HuH-7.5 (cell line): ENCODE measurements at places on chromosomes 13 and 19.

DNA sequence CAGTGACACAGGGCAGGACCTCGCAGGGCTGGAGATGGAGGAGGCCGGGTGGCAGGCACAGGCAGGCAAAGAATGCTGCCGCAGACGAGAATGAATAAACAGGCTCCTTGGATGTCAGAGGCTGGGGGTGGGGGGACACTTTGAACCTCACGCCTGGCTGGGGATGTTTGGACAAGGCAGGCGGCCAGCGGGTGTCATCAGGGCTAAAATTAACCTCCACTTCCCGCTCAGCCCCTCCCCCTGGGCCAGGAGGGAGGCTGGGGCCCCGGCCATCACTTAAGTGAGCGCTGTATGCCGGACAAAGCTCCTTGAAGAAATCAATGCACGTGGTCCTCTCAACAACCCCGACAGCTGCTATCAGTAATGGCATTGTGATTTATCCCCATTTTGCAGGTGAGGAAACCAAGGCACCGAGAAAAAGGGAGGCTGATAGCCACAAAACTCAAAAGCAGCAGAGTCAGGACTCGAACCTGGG is 10.3 kb upstream of the FUT5 start:
- DNase-seq: peak; percentile 83

- DNase-seq: no peak
These were observed 61.9 kb downstream of the DOCK9 start for GRCh38 chr13:98915981-98916380.

DNA sequence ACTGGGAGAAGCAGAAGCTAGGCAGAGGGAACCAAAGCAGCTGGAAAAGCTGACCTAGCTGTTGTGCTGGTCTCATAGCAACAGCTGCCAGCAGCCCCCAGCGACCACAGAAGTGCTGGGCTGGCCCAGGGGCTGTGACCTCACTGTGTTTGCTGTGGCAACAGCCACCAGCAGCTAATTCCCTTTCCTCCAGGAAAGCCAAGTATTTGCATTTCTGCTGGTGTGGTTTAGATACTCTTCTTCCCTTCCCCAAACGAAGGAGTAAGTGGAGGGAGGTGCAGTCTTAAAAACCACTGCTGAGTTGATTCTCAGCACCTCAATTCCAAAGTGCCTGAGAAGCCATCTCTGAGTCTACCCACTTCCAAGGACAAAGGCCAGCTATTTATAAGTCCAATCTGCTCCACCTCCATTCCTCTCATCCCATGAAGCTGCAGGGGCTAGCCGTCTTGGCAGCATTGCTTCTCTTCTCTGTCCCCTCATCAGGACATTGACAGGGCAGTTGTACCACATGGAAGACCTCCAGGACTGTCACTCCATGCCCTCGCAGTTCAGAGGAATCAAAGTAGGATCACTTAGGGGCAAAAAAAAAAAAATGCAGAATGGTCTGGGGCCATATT is 11.5 kb upstream of the CCDC97 start:
- no peak for DNase-seq

DNA sequence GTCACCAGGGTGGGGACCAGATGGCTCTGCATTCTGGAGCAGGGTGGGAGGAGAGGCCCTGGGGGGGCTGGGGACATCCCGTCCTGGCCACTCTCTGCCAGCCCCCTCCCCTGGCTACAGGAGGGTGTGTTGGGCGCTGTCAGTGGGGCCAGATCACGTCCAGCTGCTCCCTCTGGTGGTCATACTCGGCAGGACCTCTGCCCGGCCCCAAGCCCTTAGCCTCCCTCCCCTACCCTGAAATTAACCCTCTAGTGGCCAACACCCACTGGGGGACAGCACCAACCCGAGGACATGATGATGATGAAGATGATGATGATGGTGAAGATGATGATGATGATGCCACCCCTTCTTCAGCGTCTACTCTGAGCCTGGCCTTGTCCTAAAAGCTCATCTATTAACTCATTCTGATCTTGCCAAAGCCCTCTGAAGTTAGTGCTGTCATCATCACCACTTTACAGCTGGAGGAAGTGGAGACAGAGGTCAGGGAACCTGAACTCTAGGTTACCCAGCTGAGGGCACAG is 590 bp upstream of the LGI4 start:
- peak; percentile 98 for DNase-seq

DNA sequence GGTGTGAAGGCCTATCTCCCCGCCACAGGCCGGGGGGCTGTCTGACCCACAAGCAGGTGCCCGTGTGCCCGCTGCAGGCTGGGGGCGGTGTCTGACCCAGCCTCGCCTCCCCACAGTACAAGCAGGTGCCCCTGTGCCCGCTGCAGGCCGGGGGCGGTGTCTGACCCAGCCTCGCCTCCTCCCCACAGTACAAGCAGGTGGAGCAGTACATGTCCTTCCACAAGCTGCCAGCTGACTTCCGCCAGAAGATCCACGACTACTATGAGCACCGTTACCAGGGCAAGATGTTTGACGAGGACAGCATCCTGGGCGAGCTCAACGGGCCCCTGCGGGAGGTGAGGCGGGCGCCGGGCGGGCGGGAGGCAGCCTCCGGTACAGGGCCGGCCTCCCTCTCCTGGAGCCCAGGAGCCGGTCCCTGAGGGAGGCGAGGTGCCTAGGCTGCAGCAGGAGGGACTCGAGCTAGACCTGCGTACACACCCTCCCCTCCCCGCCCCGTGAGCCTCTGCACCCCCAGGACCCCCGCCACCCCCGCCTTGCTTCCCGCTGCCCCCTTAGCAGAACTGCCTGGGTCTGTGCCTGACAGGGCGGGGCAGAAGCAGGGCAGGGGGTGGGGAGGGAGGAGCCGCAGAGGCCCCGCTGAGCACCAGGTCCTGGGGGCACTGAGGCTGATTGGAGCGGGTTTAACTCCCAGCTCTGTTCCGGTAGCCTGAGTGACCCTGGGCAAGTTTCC is 20.6 kb downstream of the HCN2 start:
- DNase-seq: no peak

DNA sequence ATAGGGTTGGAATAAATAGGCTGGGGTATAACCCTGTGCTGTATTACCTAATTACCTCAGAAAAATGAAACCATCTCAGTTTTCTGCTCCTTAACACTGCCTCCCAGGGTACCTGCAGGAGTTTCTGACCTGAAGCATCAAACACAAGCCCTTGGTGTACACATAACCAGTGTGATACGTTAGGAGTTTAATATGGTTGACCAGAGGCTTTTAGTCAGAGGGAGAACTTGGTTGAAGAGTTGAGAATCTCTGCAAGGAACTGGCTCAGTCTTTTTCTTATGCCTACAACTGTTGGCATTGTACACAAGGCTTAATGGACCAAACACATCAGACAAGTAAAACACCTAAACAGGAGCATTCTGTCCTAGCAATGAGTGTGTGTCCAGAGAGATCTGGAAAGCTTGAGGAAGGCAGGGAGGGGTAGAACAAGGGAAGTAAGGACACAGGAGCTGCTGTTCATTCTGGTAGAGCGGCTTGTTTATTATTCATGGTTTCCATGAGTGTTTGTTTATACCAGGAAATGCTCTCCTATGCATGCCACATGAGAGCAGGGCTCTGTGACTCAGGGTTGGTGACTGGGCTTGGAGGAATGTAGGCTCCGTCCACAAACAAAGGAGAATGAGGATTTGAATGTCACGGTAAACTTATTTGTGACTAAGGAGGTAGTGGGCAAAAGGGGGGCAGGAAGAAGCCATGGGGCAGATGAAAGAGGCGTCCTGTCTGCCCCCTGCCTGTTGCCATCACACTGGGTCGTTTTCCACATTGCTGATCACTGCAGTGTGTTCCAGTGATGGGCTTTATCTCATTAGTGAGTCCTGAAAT is 11.9 kb upstream of the SPATA13 start:
- no peak for DNase-seq

DNA sequence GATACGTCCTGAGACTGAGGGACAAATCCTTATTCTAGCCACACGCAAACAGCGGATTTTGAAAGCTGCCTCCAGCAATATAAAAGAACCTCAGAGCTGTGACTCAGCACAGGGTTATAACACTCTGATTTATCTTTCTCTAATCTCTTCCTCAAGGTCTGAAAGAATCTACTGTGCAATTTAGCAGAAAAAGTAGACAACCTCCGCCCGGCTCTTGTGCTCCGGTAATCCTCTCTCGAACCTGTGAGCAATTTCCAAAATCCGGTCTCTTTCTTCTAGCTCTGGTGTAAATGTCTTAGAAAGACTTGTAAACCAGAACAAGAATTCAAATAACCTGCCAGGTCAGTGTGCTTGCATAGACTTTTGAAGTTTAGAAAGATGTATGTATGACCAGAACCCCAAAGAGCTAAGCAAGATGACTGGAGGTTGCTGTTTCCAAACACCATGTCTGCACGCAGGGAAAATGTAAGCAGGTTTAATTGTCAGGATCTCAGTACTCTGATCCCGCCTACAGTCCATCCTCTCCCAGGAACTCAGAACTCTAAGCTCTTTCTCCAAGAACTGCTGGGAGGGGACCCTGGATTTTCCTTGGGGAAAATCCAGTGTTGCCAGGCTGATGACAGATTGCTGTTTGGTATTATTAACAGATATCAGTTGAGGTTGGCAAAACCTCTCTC is 338.1 kb downstream of the RFC3 start:
- DNase-seq: no peak

DNA sequence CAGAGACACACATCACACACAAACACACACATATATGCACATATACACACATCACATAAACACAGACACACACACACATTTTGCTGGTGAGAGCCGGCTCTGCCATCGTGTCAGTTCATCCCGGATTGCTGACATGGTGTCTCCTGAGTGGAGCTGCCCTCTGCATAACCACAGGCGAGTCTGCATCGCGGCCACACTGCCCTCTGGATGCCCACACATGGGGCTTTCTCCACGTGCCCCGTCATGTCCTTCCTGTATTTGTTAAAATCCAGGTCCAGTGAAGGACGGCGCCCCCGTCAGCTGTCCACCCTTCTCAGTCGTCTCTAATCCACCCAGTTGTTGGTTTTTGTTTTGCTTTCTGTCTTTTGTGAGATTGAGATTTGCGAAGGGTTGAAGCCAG is 52.6 kb upstream of the F7 start:
- no peak for DNase-seq

DNA sequence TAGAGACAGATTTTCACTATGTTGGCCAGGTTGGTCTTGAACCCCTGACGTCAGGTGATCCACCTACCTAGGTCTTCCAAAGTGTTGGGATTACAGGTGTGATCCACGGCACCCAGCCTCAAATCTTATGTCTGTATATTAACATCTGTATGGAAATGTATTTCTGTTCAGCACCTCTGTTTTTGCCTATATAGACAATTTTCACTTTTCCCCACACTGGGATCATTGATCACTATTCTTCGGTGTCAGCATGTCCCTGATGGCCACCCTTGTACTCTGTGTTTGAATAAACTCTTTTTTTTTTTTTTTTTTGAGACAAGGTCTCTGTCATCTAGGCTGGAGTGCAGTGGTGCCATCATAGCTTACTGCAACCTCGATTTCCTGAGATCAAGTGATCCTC is 3.2 kb upstream of the ZNF627 start:
- no peak for DNase-seq

- DNase-seq: no peak
These were observed 2.7 kb upstream of the ZIC2 start for GRCh38 chr13:99978799-99979452.

- no peak for DNase-seq
These were observed 3.9 kb downstream of the SAE1 start for GRCh38 chr19:47134545-47134944.

- DNase-seq: no peak
These were observed 293.7 kb downstream of the SUCLA2 start for GRCh38 chr13:47707414-47707813.

DNA sequence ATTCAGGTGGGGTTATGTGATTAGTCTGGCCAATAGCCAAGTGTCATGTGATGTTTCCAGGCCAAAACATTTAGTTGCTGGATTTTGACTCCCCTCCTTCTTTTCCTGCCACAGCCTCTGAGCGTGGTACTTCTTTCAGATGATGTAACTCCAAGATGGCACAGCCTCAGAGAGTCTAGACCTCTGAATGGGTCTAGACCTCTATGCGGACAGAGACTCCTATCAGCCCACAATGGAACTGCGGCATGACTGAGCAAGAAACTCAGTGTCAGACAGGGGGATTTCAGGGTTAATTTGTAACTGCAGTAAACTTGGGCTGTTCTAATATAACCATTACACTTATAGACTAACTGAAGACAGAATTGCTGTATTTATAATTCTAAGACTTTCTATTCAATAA is 42.6 kb upstream of the ZDHHC20 start:
- DNase-seq: no peak

DNA sequence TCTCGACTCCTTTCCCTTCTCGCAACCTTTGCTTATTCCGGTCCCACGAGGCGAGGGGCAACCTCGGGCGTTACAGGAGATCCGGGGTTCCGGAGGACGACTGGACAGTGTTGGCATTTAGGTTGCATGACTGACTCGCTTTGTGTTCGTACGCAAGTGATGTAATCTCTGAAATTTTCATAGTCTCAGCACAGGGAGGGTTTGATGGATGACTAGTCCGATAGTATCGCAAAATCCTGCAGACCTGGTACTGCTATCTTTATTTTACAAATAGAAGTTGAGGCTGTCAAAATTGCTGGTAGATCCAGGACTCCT is 342 bp downstream of the DDX49 start:
- no peak for DNase-seq

DNA sequence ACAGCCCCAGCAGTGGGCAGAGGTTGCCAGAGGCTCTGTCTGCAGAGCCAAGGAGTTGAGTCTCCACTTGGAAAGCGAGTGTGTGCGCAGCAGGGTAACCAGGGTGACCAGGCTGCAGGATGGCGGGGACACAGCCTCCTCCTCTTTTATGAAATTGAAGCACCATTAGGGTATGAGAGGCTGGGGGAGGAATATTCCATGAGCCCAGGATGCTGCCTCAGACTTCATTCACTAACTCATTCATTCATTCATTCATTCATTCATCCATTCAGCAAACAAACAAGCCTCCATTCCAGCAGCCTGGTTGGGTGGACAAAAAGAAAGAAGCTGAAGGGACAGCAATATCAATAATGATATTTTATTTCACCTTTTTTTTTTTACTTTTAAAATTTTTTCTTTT is 6.6 kb upstream of the LMTK3 start:
- DNase-seq: no peak
